Activated gamma-delta T cell treated with Interleukin-2 at 50 U/mL for 16 hours (primary cell): ENCODE measurements at places on chromosomes 5 and 9.

- DNase-seq: no peak
These were observed 146.1 kb upstream of the RANBP3L start for GRCh38 chr5:36447776-36448175.

- DNase-seq: no peak
These were observed 655.2 kb downstream of the ANXA1 start for GRCh38 chr9:73806876-73807275.

DNA sequence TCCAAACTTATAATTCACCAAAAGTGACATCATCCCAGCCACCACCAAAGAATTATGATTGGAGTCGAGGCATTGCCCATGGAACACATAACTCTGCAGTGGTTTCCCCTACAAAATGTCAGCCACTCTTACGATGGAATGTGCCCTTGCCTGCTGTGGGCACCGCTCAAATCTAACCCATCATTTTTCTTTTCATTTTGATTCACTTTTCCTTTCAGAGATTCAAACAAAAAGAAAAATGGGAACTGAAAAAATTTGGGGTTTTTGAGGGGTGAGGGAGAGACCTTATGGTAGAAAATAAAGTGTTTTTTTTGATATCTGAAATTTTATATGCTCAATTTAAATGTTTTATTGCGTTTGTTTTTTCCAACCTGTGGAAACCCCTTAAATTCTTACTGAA is 28.1 kb downstream of the SMARCA2 start:
- no peak for DNase-seq

DNA sequence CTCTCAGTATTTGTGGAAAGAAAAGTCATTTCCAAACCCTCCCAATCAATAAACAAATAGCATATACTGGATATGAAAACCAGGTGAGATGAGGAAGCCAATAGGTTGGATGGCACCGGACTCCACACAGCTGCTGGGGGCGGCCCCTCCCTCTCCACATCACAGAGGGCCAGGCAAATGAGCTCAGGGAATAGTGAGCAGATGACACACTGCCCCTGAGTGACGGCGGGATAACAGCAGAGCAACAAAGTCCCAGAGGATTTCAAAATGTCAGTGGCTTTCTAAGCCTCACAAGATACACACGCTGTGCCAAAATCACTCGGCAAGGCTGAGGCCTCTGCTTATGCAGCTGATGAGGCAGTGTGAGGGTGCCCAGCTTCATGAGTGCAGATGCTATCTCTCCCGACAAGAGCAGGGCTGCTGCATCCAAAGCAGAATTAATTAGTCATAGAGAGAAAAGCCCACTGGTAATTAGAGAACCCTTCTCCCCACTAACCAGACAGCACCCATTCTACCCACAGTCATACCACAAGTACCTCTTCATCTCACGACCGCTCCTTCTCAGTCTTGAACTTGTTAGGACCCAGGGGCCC is 235.0 kb upstream of the NFIL3 start:
- DNase-seq: no peak

- no peak for DNase-seq
These were observed 47.0 kb upstream of the TRPM3 start for GRCh38 chr9:71168418-71168817.

GRCh38 chr5:41648996-41649395 is 138.6 kb upstream of the PLCXD3 start:
- DNase-seq: no peak

DNA sequence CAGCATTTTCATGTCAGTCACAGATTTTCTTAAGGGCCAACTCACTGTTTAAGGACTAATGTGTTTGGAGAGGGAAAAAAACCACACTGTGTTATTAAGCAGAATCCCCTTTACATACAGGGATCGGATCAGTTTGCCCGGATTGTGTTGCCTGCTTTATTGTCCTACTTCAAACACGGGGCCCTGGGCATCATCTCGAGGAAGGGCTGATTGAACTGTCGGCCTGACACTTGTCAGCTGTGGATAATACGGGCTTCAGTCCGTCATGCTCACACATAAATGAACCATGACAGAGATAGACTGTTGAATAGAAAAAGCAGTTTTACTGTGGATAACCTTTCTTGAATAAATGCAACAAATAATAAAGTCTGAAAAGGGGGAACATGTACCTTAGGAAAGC is 325.0 kb downstream of the ZSWIM6 start:
- no peak for DNase-seq

- no peak for DNase-seq
These were observed 55.3 kb upstream of the ALDH1A1 start for GRCh38 chr9:73007966-73008672.

- no peak for DNase-seq
These were observed 584 bp downstream of the USP20 start for GRCh38 chr9:129835860-129836223.

GRCh38 chr9:73152953-73153352 is 1.3 kb downstream of the ANXA1 start:
- no peak for DNase-seq

DNA sequence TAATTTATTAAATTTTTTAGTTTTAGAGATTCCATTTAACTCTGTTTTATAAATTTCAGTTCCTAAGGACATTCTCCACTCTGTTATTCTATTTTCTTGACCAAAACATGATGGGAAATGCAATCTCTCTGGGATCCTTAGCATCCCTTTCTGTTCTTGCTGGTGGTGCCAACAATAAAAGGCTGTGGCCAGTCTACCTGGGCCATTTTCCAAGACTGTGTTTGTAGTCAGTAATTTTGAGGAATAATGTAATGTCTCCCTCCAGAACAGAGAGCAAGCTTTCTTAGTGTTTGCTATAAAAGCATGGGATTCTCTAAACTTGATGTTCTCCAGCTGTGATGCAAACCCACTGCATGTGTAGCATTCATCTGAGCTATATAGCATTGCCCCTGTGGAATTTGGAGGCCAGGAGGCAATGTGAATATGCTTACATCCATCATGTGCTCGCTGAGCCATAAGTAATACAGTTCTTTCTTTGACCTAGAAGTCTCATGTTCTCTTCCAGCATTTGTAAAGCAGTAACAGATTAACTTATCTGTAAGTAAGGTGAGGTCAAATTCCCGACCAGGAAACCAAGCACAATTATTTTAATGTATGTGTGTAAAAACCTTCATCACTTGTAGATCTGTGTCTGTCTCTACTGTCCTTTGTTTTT is 211.5 kb upstream of the TAS2R1 start:
- no peak for DNase-seq

GRCh38 chr5:54889826-54890225 is 95.6 kb downstream of the ESM1 start:
- DNase-seq: no peak

DNA sequence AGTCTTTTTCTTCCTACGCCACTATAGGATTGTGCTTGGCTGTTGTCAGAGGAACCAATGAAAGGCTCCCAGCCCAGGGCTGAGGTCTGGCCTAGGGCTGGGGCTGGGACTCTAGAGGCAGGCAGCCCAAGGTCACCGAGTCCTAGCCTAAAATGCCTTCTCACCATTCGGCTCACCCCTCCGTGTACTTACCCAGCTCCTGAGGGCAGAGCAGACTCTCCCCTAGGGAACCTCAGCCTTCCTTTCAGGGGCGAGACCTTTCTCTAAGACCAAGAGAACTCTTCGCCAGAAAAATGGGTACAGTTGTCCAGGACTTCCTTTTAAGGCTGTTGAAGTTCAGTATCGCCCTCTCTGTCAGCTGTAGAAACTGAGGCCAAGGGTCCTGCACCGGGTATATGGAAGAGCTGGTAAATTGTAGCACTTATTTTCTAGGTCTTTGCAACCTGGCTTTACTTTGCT is 1.7 kb upstream of the SPRY4 start:
- no peak for DNase-seq

DNA sequence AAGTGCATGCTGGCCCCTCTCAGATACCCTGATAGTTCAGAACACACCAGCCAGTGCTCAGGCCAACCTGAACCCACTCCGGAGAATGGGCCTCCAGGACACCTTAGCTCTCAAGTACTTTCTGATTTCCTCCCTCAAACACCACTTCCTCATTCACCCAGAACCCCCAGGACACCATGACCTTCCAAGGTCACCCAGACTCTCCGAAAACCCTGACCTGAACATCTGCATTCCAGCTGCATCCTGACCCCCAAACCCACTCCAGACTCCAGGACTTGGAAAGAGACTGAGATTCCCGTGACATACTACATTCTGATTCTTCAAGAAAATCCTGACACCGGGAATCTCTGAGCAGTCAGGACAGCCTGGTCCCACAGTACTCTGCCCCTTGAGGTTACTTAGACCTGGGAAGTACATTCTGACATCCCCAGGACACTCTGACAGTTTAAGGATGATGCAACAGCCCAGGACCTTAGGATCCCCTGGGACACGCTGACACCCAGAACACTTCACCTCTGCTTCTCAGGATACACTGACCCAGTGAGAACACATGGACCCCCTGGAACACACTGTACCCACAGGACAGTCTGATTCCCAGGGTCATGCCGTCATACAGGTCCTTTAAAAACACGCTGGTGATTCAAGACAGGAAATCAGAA is 747 bp upstream of the PROP1 start:
- no peak for DNase-seq

DNA sequence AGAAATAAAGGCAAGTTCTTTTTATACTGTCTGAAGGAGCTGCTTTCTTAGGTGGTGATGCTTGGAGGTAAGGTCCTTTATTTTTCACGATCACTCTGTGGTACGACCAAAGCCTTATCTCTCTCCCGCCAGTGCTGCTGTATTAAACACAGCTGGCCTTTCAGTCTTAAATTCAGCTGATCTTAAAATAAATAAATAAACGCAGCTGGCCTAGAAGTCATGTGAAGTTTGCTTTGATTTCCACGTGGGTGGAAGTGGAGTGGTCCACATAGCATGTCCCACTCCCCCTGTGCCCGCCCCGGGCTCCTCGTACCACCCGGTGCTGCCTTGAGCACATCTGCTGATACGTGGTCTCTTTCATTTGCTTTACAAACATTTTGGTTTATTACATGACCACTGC is 260.4 kb downstream of the FANCC start:
- no peak for DNase-seq

GRCh38 chr9:86766912-86767311 is 180.4 kb downstream of the GAS1 start:
- no peak for DNase-seq

DNA sequence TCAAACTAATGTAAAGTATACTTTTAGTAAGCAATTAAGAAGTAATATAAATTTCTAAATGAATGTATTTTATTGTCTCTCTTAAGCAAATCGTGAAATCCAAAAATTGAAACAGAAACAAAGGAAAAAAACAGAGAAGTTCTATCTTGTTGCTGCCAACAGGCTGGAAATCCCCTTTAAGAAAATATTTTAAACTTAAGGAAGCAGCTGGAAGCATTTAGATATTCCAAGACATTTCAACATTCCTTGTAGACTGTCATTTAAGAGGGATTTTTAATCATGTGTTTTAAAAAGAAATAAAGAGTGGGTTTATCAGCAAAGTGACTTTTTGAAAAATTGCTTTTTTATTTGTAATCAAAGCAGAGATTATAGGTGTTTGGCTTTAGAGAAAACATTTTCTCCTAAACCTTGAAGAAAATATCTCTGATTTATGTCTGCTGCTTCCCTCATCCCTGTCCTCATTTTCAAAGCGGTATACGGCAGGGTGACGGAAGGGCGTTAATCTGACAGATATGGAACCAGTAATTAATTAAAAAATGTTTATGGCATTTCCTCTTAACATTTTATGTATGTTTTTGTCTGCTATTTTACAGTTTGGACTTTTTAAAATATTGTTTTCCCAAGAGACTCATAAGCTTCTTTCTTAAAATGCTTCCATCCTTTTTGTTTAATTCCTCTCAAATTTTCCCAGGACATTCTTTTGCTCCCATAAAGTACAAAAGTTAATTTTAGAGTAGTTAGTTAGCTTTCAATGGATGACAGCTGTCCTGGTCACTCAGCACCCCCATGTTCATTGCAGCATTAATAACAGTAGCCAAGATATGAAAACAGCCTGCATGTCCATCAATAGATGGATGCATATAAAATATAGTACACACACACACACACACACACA is 245.6 kb downstream of the LURAP1L start:
- no peak for DNase-seq

GRCh38 chr5:32147236-32147635 is 26.9 kb downstream of the GOLPH3 start:
- no peak for DNase-seq

DNA sequence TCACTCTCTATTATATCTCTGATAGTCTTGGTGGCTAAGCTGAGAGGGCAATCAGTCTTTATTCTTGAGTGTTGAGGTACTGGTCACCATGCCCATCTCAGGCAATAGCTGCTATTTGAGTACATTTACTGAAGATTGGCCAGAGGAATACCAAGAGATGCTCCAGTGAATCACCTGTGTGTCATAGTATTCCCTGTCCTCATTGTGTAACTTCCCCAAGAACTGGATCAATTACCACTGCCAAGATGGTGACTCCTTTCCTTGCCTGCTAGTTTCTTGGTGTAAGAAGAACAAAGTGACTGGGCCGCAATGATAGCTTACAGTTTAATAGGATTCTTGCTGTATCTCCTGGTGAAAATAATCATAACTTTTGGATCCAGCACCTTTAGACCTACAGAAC is 418.7 kb upstream of the KIF2A start:
- no peak for DNase-seq

DNA sequence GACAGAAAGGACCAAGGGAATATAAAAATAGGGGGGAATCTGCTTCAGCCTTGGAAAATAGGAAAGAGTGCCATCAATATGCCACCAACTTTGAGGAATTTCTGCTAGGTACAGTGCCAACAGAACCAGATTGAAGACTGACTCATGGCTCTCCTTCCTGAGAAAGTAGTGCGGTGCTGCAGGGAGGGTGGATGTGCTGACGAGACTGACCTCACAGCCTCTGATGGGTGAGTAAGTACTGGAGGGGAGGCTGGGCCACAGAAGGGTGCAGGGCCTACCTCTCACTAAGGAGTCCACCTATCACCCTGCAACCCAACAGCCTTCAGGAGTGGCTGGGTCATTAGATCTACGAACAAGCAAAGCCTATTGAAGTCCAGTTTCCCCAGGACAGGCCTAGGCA is 187.6 kb downstream of the GABBR2 start:
- no peak for DNase-seq

DNA sequence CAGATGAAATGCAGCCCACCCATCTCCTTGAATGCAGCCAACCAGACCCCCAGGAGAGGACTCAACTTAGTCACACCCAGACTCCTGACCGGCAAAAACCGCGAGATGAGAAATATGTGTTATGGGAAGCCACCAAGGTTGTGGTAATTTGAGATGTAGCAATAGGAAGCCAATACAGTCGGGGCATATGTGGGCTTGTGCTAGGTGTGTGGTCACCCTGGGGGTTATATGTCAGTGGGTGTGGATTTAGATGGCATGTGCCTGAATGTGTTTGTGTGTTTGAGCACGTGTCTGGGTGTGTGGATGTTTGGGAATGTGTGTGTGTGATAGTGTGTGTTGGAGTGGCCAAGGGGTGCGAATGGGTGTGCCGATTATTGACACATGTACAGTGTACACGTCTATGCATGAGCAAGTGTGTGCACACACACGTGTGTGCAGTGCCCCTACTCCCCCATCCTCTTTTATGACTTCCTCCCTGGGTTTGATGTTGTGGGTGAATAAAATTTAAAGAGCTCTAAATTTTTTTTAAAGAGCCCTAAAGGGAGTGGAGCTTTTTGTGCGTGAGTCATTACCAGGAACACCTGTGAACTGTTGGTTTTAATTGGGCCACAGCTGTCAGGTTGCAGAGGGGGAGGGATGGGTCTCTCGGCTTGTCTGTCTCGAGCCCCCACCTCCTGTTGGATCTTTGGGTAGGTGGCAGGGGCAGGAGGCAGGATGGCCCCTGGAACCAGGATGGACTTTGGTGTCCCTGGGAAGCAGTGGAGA is 86.8 kb downstream of the LHX2 start:
- DNase-seq: no peak
